ENCODE measurements at places on chromosomes 5 and 9.

GRCh38 chr5:148796936-148797335 lies 29.5 kb upstream of the ADRB2 start:
- DNase-seq: no peak

- DNase-seq: no peak
These were observed 7.5 kb downstream of the OBP2B start for GRCh38 chr9:133201424-133202144.

- DNase-seq: no peak
These were observed 300.8 kb downstream of the SEMA5A start for GRCh38 chr5:9245071-9245470.

- no peak for DNase-seq
These were observed 3.4 kb downstream of the COL5A1 start for GRCh38 chr9:134644725-134645606.

- no peak for DNase-seq
These were observed 109.2 kb downstream of the GAPVD1 start for GRCh38 chr9:125370786-125371185.

- DNase-seq: no peak
These were observed 669.0 kb downstream of the PRELID2 start for GRCh38 chr5:145166110-145166509.

DNA sequence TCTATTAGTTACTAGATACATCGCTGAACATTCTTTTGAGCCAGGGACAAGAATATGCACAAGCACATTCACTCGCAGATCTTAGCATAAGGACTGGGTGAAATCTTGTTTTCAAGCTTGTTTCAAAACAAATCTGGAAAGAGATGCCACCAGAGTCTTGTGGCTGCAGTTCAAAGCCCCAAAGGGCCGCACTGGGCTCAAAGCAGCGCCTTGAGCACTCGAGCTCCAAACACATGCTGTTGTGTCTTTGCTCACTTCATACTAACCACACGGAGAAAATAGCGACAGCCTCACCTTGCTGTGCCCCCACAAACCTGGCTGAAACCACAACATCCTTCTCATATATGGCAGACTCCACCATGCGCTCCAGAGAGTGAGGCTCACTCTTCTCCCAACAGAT lies 34.2 kb upstream of the IL7R start:
- no peak for DNase-seq

GRCh38 chr9:105204416-105204815 lies 40.0 kb upstream of the SLC44A1 start:
- no peak for DNase-seq

GRCh38 chr5:34957321-34957720 lies 28.0 kb downstream of the DNAJC21 start:
- DNase-seq: no peak

- no peak for DNase-seq
These were observed 4.1 kb downstream of the PAX5 start for GRCh38 chr9:37029776-37030610.

DNA sequence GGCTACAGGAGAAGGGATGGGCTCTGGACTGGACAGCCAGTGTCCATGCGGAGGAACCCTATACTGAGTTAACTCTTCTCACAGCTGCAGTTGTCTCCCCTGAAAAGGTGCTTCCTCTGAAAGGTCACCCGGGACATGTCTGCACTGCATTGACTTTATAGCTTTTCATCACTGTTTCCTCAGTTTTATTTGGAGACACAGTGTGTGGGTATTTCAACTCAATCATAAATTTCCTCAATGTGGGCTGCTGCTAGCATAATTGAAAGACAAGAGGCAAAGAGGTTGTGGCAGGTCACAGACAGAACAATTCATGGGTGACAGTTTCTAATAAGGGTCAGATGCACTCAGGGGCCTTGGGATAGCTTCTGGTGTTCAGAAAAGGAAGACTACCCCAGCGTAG lies 336.8 kb downstream of the KDM4C start:
- DNase-seq: no peak

- DNase-seq: no peak
These were observed 1.5 kb upstream of the DTWD2 start for GRCh38 chr5:118989816-118990215.

DNA sequence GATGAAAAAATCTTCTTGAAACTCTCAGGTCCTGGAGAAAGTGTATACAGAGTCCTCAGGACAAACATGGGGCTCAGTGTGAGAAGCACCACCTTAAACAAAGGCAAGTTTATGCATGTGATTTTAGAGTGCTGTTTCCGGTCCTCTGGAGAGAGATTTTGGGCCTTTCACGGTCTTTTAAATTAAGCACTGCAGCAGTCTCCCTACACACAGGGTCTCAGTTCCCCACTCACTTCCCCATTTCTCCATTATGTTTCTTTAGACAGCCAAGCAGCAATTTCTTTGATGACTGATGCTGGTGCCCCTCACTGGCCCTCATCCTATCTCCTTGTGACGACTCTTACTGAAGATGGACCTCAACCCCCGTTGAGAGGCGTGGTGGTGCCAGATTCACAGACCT lies 220.2 kb upstream of the CLINT1 start:
- no peak for DNase-seq

GRCh38 chr5:125037020-125037419 lies 290.6 kb upstream of the ZNF608 start:
- DNase-seq: no peak

DNA sequence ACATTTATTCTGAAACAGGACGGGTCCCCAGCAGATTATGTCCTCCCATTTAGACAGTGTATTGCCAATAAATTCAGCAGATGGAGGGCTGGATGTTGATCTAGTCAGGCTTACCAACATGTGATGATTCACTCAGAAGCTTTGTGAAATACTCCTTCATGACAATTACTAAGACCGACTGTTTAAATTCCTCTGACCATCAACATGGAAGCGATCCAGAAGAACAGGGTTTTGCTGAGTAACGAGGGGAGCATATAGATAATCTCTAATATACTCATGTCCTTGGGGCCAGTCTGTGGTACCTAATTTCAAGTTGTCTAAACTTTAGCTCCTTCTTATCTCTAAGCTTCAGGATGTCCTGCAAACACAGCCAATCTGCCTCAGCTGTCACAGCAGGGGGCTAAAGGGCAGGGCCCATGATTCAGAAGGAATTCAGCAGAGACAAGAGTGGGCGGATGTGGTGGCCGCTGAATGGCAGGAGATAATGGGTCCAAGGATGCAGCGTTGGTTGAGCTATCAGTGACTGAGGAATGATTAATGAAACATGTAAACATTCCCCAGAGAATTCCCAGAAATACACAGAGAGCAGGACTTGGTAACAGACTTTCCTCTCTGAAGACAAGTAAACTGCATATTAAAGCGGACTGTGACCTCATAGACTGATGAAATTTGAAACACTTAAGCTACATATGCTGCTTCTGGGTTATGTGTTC lies 109.4 kb downstream of the ANKRD55 start:
- peak; percentile 98 for DNase-seq

DNA sequence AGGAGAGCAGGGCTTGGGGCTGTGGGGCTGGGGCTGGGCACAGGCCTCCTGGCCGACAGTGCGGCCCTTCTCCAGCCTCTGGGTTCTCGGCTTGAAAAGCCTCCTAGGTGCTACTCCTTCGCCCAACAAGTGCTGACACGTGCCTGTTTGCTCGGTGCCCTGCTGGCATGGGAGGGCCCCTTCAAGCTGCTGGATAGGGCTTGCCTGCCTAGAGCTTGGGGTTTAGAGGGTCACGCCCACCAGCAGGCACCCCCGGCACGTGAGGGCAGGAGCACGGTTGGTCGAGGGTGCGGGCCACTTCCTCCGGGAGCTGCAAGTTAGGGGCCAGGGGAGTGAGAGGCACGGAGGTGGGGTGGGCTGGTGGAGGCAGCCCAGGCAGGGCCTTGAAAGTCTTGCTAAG lies 106.2 kb downstream of the RXRA start:
- no peak for DNase-seq

GRCh38 chr9:85502815-85503655 lies 238.7 kb downstream of the AGTPBP1 start:
- DNase-seq: no peak

DNA sequence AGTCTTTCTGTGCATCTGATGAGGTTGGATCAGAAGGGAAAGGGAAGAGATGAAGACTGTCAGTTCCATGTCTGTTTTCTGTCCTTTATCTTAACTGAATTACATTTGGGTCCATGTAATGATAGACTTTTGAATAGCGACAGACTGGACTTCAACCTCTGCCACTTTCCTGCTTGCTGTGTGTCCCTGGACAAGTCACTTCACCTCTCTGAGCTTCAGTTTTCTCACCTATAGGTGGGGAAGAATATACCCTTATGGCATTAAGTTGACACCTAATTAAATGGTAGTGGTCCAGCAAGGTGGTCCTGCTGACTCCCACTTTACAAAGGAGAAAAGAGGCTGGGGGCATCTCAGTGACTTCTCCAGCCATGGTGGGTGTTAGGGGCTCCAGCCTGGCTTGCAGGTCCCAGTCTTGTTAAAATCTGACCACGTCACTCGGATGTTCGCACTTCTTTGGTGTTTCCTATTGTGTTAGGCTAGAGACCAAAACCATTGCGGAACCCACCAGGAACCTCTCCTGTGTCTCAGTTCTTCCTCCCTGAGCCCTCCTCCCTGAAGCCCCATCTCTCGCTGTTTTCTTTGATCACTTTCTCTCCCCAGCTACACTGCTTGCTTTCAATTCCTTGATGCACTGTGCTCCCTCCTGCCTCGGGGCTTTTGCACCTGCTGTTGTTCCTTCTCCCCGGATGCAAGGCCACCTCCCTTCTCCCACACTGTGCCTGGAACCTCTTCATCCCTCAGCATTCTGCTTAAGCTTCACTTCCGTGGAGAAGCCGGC lies 256.5 kb downstream of the NSG2 start:
- DNase-seq: no peak

DNA sequence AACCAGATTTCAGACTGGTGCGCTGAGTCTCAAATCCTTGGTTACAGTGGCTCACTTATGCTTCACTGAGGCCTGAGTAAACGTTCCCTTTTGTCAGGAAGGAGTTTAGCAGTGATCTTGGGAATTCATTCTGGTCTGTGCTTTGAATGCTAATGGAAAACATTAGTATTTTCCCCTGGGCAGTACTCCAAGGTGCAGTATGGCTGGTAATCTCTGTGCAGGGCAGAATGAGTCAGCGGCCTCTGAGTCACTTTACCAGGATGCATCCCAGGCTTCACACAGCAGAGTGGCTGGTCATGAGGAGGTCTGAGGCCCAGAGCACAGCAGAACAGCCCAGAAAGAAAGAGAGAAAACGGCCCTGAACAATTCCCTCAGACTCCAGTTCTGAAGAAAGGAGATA lies 54.0 kb downstream of the PCA3 start:
- DNase-seq: peak; percentile 82

- no peak for DNase-seq
These were observed 956.8 kb downstream of the TLE1 start for GRCh38 chr9:80732506-80732905.

GRCh38 chr9:78278801-78279200 lies 18.1 kb upstream of the PSAT1 start:
- no peak for DNase-seq

GRCh38 chr9:3497857-3498256 lies 27.9 kb downstream of the RFX3 start:
- no peak for DNase-seq

DNA sequence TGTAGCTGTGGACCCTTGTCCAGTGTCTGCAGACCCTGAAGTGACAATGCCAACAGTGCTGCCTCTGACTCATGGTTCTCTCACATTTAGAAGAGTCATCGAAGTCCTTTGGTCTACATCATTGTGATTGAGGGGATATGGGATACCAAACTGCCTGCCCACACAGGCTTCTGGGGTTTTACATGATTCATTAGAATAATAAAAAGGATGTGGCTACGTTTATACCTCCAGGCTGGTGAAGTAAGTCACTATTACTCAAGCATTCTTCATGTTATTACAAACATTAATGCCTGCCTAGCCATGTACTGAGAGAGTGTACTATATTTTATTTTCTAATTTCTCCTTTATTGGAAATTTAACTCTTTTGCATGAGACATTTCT lies 365.7 kb downstream of the SPATA31D1 start:
- no peak for DNase-seq

- DNase-seq: no peak
These were observed 1.9 kb downstream of the FBXO10 start for GRCh38 chr9:37574241-37574721.

DNA sequence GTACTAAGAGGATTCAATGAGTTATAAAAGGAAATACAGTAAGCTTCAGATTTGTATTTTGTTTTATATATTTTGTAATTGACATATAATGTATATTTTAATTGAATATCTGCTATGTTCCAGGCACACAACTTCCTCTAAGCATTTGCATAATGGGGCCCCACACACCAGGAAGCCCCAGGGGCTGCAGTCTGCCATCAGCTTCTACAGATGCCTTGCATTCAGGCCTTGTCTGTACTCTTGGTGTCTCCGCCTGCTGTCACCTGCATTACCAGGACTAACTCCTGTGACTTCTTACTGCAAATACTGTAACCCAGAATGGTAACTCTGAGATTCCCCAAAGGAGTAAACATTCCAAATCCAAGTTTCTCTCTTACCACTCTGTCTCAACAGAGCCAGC lies 20.6 kb downstream of the ARL15 start:
- no peak for DNase-seq

- DNase-seq: no peak
These were observed 124.8 kb downstream of the MVB12B start for GRCh38 chr9:126451316-126451885.

All from Panc1 (cell line).